RWPE1 (cell line): ENCODE measurements at places on chromosomes 3 and 15.
A peak's percentile ranks its signal among the peaks of the same experiment; 100 is the strongest.

DNA sequence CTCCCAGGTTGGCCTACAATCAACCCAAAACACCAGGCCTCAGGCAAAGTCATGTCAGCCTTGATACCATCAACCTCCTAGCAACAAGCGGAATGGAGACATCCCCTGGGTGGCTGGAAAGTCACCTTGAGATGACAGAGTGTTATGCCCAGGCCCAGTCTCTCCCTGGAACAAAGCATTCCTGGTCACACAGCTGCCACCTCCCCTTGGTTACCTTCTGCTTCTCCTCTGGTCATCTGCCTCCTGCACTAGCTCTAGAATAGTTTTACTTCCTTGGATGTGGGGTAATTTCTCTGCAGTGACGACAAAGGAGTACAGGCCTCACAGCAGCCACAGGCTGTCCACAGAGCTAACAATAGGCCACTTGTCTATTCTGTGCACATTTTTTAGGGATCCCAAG is 114.9 kb downstream of the RFTN1 start:
- DNase-seq = no peak

DNA sequence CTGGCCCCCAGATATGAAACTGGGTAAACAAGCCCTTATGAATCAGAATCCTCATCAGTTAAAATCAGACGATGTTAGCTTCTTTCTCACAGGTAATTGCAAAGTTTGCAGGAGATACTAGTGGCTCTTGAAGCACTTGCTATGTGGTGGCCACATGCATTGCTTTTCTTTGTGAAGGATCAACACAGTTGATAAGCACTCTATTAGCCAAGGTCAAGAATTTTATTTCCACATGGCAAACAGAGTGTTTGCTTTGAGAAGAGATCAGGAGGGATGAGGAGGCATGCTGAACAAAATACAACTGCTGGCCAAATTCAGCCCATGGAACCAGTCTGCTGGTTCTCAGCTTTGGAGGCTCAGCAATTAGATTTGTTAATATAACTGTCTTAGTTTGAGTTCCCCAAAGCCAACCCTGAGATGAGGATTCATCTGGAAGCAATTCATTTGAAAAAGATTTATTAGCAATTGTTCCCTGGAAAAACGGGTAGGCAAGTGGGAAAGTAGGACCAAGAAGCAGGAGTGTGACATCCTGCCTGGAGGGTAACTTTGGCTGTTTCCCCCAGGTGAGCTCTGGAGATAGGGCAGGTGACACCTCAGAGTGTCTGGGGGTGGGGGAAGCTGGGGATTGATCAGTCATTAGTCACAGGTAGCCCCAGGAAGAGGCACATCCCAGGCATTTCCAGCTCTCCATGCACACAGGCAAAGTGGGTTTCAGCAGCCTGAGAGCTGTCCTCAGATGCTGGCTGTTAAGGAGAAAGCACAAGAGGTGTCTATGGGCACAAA is 180.3 kb downstream of the ABHD5 start:
- peak; percentile 57 for DNase-seq

GRCh38 chr3:59289831-59290230 is 240.0 kb upstream of the CFAP20DC start:
- no peak for DNase-seq

DNA sequence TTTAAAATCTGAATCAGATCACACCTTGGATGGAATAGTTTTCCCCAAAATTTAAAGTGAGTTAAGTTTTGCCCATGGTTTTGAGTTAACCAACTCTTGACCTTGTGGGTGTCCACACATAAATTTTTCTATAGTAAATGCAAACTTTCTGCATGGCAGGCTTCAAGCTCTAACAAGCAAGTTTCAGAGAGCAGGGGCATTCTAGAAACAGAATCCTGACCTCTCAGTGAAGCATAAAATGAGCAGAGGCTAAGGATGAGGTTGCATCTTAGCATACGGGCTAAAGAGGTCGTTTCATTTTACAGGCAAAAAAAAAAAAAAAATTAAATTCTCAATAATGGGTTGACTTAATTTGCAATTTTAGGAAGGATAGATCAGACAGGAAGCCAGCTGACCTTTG is 32.1 kb downstream of the CDC25A start:
- DNase-seq = no peak

DNA sequence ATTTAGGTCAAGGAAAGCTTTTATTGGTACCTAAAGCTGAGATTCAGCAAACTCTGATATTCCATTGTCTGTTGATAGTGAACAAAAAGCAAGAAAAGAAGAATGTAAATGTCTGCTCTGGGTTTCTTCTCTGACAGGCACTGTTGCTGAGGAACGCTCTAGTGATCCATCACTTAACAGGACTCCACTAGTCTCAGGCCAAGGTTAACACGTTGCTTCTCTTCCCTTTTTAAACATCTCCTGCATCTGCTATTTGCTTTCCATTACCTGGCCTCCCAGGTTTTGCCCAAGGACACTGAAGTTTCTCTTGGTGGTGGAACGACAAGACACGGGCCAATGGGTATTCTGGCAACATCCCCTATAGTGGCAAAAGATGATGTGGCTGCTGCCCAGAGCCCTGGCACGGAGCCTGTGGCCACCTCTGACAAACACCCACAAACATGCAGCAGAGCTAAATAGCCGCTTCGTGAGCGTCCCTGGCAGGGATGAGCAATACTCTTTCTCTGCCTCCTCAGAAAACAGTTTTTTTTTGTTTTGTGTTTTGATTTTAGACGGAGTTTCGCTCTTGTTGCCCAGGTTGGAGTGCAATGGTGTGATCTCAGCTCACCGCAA is 97.8 kb upstream of the AKAP13 start:
- no peak for DNase-seq
